ENCODE measurements at places on chromosomes 1 and 21.

DNA sequence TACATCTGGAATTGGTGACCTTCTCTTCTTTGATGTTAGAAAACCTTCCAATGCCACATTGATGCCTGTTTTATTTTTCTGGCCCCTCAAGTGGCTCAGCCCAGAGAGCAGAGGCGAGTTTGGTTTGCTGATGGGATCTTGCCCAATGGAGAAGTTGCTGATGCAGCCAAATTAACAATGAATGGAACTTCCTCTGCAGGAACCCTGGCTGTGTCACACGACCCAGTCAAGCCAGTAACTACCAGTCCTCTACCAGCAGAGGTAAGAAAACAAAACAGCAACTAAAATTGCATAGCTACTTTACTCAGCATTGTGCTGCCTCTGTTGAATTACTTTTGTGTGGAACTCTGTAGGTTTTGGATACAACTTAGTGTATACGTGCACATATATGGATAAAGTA is 97.6 kb downstream of the CC2D1B start:
- no peak overlapping the region for H3K4me3 ChIP-seq
- H3K27me3 ChIP-seq = no peaks in the 10 kb centered on the region
- no peak for DNase-seq
- no peaks in the 10 kb centered on the region for H3K36me3 ChIP-seq

DNA sequence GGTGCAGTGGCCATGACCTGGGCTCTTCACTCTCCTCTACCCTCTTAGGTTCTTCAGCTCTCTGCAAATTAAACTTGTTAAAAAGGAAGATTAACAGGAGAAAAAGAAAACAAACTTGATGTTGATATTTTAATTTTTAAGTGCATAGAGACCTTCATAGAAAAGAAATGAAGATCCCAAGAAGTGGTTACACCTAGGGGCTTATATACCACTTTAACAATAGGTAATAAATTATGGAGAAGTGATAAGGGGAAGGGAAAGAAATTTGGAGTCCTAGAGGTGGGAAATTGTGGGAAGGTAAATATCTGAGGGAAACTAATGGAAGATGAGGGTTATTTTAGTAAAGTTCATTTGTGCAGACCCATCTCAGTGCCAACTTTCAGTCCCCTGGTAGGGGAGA is 16.5 kb upstream of the TFF3 start:
- H3K27ac ChIP-seq = no peak overlapping the region
- no peaks in the 10 kb centered on the region for H3K36me3 ChIP-seq
- H3K4me1 ChIP-seq = no peaks in the 10 kb centered on the region
- H3K27me3 ChIP-seq = peaks cover 42% of the 10 kb centered on the region

DNA sequence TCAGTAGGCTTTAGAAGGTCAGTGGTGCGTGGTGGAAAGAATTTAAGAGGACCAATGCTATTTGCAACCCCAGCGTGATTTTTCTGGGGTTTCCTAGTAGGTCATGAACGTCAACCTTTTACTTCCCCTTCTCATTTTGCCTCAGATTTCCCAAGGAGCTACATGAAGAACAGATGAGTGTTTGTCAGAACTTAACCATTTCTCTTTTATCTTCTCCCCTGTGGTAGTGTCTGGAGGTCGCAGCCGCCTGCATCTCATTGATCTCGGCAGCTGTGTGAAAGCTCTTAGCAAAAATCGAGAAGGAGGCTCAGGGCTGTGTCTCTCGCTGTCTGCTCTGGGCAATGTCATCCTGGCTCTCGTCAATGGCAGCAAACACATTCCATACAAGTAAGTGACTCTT is 491.1 kb downstream of the KIF26B start:
- DNase-seq = no peak
- peaks cover 3% of the 10 kb centered on the region for H3K27me3 ChIP-seq
- H3K27ac ChIP-seq = no peak overlapping the region

DNA sequence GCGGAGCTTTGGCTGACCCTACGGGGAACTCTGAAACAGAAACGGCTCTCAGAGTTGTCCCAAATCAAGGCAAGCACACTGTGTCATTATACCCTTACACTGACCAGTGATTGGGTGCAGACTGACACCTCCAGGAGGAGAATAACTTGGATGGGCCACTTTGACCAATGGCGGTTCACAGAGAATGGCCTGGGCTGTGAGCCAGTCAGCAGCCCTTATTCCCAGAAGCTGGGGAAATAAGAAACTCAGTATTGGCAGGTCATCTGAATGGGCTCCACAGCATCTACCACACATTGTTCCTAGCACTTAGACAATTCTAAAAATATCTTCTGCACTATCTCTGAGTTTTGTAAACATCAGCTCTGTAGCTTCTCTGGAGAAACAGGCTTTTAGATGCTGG is 265.2 kb downstream of the ADGRL2 start:
- H3K4me1 ChIP-seq = no peaks in the 10 kb centered on the region
- H3K27ac ChIP-seq = no peak overlapping the region
- H3K4me3 ChIP-seq = no peak overlapping the region
- no peaks in the 10 kb centered on the region for H3K27me3 ChIP-seq
- H3K36me3 ChIP-seq = no peaks in the 10 kb centered on the region
- DNase-seq = no peak

Measured in activated CD4-positive, alpha-beta memory T cell treated with anti-CD3 and anti-CD28 coated beads, Interleukin-2, amount 10 ng/mL, durations not matched to agents 7 days and 5 days (primary cell).